ENCODE measurements at places on chromosomes 7 and 10. TPM values are rescaled to one million over a fixed set of nuclear protein-coding genes. Genes with fewer than 3 reads are reported as not detected.

- DNase-seq, result peak; percentile 40
Observed at GRCh38 chr7:74449809-74450397, 3.8 kb upstream of the GTF2IRD1 start.

GRCh38 chr7:66169616-66170015 is 35.5 kb upstream of the TPST1 start:
- DNase-seq, result no peak

GRCh38 chr7:7992506-7992905 is 23.9 kb downstream of the GLCCI1 start:
- DNase-seq, result no peak

- no peak for DNase-seq
Observed at GRCh38 chr7:134254311-134254710, 62.4 kb downstream of the SLC35B4 start.

DNA sequence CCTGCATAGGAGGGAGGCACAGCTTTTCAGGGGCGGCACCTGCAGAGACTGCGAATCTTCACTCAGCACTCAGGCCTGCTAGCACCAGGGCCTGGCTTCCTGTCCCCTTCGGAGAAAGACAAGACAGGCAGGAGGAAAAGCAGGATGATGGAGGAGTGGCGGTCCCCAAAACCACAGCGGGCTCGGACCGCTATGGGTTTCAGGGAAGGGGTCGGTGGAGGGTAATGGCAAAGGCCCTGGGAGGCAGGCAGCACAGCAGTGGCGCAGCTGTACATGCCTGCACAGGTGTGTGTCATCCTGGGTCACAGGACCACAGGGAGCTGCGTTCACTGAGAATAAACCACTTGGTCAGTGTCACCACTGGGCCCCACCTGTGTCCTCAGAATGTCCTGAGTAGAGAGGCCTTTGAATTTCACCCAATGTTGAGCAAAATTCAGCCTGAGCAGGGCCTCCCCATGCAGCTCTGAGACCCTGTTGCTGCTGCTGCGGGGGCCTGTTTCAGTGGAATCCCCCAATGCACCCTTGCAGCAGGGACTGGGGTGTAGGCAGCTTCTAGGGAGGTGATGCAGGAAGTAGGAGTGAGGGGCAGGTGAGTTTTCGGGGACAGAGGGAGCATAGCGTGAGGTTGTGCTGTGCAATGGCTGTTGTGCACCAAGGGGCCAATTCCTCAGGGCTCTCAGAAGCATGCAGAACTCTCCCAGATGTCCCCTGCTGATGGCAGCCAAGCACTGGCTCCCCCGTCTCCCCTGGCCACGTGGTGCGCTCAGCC is 90.6 kb upstream of the PPP2R2D start:
- no peak for DNase-seq

GRCh38 chr10:76229341-76229740 is 797.9 kb downstream of the LRMDA start:
- no peak for DNase-seq

- DNase-seq, result no peak
Observed at GRCh38 chr10:112539340-112539739, 92.3 kb downstream of the VTI1A start.

DNA sequence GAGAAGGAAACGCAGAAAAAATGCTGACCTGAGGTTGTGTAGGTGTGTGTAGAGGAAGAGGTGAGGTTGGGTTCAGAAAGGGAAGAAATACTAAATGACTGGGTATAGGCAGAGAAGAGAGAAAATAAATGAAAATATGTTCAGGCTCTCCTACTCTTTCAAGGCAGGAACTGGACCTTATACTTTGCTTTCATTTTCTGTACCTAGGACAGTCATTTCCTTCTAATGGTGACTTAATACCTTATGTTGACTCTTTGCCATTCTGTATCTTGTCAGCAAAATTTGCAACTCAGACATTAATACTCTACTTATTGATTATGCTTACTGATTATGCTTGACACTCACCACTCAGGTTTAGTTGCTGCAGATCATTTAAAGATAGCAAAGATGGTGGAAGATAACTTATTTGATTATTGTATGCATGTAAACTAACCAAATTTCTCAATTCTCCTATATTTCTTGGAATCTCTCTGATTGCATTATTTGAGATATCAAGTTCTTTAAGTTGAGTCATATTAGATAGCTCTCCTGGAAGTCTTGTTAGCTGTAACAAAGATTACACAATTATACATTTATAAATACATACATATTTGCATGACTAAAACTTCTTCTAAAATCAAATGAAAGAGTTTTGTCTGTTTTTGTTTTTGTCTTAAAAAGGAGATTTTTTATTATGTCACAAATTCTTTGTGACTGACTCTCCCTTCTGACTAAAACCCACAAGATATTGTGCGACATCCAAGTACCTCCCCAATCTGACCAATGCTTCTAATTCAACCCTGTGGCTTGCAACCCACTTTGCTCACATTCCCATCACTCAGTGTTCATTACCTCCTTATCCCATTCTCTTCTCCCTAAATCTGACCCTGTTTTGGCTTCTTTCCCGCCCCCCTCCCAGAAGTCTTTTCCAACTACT is 20.0 kb downstream of the LRRD1 start:
- DNase-seq, result no peak

- no peak for DNase-seq
Observed at GRCh38 chr10:62851442-62851841, 35.3 kb upstream of the EGR2 start.

DNA sequence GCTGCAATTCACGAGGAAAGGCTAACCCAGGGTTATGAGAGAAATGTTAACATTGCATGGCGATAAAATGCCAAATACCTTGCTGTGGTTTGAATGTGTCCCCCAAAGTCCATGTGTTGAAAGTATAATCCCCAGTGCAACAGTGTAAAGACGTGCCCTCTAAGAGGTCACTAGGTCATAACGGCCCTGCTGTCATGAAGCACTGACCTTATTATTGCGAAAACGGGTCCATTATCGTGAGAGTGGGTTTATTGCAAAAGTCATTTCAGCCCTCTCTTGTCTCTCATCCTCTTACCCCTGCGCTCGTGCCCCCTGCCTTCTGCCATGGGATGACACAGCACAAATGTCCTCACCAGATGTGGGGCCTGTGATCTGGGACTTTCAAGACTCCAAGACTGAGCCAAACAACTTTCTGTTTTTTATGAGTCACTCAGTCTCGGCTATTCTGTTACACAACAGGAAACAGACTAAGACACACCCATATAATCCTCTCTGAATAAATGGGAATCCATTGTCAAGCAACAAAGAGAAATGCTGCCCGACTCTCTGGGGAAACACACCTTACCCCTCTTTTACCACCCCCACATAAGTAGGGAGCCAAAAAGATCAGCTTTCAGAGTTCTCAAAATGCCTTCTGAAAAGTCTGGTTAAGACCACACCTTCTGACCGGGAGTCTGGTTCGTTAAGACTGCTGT is 73.1 kb upstream of the UCN3 start:
- DNase-seq, result no peak

- DNase-seq, result no peak
Observed at GRCh38 chr10:7788639-7789286, 786 bp downstream of the ATP5F1C start.

DNA sequence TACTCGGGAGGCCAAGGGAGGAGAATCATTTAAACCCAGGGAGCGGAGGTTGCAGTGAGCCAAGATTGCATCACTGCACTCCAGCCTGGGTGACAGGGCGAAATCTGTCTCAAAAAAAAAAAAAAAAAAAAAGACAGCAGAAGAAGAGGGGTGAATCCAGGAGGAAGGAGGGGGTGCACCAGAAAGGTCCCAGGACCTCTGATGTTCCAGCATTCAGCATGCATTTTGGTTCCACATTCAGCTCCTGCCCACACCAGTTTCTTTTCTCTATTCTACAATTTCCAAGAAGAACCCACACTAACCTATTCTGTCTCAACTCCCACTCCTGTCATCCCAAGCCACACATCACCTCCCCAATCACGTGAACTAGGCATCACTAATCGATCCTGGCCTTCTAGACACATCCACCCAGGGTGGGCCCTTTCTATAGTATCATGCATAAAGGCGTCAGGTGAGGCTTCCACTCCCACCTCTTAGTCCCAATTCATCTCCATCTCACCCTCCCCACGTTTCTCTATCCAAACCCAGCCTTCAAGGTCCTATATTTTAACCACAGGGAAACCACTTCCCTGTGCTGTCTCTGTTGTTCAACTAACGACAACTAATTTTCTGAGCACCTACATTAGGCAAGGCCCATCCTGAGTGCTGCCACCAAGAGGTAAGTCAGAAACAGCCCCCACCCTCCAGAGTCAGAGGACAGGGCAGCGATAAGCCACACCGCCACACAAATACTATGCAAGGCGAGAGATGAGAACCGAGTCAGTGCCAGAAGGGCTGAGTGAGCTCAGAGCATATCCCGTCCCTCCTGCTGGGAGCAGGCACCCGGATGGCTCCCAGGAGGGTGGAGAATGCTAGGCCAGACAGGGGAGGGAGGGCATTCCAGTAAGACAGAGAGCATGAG is 2.2 kb downstream of the ANXA11 start:
- peak; percentile 50 for DNase-seq

DNA sequence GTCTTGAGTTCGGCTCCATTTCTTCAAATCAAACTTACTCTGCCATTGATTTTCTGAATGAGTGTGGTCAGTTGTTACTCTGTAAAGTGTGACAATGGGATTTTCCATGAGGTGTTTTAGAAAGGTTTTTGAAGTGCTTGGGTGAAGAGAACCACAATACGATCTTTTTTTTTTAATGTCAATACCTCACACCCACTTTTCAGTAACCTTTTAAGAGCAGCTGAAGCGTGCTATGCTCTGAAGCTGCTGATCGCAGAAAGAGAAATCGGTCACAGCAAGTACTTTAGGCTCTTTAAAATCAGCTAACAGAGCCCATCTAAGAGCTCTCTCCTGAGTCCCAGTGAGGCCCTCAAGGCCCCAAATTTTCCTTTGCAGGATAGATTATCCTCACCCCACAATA is 34.4 kb upstream of the YAE1 start:
- DNase-seq, result no peak

- DNase-seq, result no peak
Observed at GRCh38 chr7:30726296-30727006, 25.5 kb upstream of the INMT start.

- no peak for DNase-seq
Observed at GRCh38 chr7:19390795-19391194, 245.6 kb upstream of the FERD3L start.

- DNase-seq, result no peak
Observed at GRCh38 chr10:103562383-103562782, 68.9 kb downstream of the NEURL1 start.

- no peak for DNase-seq
Observed at GRCh38 chr10:37733822-37734221, 123.6 kb downstream of the ZNF248 start.

The LRRC17 gene
- total RNA-seq, result 0.86 TPM

The SNX10 gene
- 12.4 TPM for total RNA-seq

The BAMBI gene
- 4.1 TPM for total RNA-seq

The KCNH2 gene
- total RNA-seq, result 5.6 TPM

The ACTL6B gene
- not detected for total RNA-seq

The CALHM1 gene
- total RNA-seq, result not detected

The OIT3 gene
- not detected for total RNA-seq

The SPDYE11 gene
- total RNA-seq, result not detected

The ZNF503 gene
- 0.12 TPM for total RNA-seq
